ENCODE measurements at places on chromosomes 1 and 21.

DNA sequence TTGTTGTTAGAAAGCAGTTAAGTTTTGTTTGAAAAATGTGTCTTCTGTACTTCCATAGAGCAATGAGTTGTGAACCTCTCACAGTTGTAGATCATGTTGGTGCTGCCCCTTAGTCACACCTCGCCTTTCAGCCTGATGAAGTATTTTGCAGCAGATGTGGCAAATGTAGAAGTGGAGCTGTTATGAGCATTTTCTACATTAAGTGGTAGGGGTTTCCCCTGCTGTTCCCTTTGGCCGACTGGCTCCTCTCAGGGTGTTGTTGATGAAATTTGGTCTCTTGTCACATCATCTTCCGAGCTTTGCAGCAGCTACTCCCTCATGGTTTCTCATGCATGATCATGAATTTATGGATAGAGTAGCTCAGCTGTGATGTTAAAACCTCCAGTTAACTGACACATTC lies 33.6 kb upstream of the DENND1B start:
- no peak for DNase-seq
- no peaks in the 10 kb centered on the region for H3K27me3 ChIP-seq
- no peaks in the 10 kb centered on the region for H3K4me1 ChIP-seq
- no peak overlapping the region for H3K4me3 ChIP-seq

DNA sequence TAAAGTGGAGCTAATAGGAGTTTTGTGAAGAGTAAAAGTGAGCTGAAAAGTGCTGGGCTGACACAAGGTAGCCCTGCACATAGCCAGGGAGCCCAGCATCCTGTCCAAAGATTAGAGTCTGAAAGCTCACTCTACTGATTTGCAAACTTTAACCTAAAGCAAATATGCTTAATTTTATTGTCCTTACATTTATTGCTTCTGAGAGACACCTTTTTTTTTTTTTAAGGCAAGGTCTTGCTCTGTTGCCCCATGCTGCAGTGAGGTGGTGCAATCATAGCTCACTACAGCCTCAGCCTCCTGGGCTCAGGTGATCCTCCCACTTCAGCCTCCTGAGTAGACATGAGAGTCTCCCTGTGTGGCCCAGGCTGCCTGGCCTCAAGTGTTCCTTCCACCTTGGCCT lies 16.5 kb downstream of the MGST3 start:
- DNase-seq, result no peak
- no peaks in the 10 kb centered on the region for H3K27me3 ChIP-seq
- peaks cover 29% of the 10 kb centered on the region for H3K4me1 ChIP-seq
- H3K36me3 ChIP-seq, result peaks cover 22% of the 10 kb centered on the region

DNA sequence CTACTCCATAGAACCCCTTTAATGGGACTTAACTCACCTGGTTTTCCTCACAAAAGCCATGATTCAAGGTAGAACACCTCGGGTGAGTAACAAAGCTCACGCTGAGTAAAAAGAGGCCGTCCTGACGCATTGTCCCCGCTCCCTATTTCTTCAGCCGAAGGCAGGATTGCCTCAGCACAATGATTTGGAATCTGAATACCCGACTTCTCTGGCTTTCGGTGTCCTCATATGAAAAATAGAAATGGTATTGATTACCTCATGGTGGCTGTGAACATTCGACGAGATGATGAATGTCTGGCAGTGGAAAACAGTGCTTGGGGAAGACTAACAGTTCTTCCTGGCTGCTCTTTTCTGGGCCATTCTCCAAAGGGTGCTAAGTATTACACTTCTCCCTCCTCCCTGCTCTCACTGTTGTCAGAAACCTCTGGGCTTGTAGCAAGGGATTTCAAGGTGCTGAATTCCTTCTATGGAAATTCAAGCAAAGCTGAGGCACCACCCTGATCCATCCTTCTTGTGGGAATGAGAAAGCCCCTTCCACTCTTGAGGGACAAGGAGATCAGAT lies 148.3 kb downstream of the C1orf94 start:
- peaks cover 6% of the 10 kb centered on the region for H3K27me3 ChIP-seq
- no peaks in the 10 kb centered on the region for H3K36me3 ChIP-seq

DNA sequence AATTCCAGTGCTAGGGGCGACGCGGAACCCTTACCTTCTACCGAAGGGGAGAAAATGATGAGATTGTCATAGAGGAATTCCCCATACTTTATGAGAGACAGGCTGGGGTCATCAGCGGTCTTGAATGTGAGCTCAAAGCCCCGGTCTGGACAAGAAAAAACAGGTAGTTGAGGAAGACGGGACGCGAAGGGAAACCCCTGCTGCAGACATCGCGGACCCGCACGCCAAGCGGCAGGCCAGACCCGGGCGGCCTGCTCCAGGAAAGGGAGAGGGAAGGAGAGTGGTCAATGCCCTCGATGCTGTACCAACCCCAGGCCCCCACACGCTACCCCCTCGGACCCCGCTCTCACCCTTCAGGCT lies 342 bp downstream of the DDOST start:
- DNase-seq, result no peak
- peak overlapping the region; percentile 84 for H3K4me3 ChIP-seq
- peak overlapping the region; percentile 89 for H3K27ac ChIP-seq
- peaks cover 36% of the 10 kb centered on the region for H3K4me1 ChIP-seq

Data from gastrocnemius medialis (tissue), 4 donors.